Activated naive CD4-positive, alpha-beta T cell (primary cell): ENCODE measurements at places on chromosomes 11 and 22.

DNA sequence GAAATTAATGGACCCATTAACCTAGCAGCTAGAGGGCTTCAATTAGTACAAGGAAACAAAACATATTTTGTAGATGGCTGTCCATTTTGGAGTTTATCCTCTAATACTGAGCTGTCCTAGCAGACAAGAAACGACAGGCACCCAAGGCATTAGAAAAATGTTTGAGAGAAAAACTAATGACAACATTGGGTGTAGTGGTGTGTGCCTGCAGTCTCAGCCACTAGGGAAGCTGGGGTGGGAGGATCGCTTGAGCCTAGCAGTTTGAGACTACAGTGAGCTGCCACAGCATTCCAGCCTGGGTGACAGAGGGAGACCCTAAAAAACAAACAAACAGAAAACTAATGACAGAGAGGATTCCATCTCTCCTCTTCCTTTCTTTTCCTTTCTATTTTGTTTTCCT lies 1.5 kb downstream of the A4GALT start:
- no peak for DNase-seq

- DNase-seq, result no peak
These were observed 158.8 kb downstream of the MPPED1 start for GRCh38 chr22:43570531-43571165.

GRCh38 chr22:39356464-39356863 lies 6.7 kb downstream of the SYNGR1 start:
- DNase-seq, result no peak

DNA sequence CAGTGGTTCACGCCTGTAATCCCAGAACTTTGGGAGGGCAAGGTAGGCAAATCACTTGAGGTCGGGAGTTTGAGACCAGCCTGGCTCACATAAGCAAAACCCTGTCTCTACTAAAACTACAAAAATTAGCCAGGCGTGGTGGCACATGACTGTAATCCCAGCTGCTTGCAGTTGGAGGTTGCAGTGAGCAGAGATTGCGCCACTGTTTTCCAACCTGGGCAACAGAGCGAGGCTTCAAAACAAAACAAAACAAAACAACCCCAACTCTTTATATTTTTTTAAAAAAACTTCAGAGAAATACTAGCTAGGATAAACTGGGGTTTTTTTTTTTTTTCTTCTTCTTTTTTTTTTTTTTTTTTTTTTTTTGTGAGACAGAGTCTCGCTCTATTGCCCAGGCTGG lies 31.8 kb upstream of the RAPSN start:
- DNase-seq, result no peak

DNA sequence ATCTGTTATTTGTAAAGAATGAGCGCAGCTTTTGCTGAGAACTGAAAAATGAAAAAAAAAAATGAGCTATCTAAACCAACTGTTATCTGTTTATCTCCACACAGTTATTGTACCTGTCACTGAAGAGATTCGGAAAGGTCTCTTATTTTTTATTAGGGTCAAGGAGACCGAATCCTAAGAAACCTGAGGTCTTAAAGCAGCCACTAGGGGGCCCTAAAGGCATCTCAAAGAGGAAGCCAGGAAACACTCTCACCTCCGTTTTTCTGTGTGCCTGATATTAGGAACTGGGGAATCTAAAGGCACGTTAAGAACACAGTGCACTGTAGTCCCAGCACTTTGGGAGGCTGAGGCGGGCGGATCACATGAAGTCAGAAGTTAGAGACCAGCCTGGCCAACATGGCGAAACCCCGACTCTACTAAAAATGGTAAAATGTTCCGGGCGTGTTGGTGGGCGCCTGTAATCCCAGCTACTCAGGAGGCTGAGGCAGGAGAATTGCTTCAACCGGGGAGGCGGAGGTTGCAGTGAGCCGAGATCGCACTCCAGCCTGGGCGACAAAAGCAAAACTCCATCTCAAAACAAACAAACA lies 3.5 kb upstream of the LARGE1 start:
- no peak for DNase-seq
